ENCODE measurements at places on chromosomes 2 and 18. TPM values are rescaled to one million over a fixed set of nuclear protein-coding genes. Genes with fewer than 3 reads are reported as not detected.

- no peak for DNase-seq
Measured at GRCh38 chr18:3605954-3606443, 156.0 kb downstream of the TGIF1 start.

DNA sequence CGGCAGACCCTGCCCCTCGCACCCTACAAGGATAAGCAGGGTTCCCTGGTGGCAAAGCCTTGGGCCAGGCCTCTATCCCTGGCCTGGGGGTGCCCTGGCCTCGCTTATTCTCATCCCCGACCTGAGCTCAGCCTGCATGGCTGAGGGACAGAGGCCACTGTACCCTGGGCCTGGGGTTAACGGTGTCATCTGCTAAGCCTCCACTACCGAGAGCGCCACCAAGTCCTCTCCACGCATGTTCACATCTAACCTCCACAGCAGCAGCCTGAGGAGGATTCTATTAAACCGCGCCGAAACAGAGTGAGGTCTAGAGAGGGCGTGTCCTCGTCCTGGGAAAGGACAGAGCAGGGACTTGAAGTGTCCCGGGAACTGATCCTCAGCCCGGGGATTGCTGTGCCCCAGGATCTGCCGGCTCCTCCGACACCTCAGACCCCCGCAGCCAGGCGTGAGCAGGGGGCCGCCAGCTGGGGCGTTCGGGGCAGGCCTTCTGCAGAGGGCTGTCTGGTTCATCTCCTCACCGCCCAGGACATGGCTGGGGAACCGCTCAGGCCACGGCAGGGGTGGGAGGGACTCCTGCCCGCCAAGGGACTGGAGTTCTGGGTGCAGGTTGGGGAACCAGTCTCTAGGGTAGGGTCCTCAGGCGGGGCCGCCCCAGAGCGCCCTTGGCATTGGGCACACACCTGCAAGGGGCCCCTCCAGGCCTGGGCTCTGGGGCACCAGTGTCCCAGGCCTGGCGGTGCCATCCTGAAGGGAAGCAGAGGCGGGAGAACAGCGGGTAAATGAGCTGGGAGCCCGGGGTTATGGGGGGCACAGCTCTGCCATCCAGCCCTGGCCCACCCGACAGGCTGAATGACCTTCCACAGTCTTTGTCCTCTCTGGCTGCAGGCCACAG, 68.0 kb upstream of the SMAD7 start:
- DNase-seq = no peak

DNA sequence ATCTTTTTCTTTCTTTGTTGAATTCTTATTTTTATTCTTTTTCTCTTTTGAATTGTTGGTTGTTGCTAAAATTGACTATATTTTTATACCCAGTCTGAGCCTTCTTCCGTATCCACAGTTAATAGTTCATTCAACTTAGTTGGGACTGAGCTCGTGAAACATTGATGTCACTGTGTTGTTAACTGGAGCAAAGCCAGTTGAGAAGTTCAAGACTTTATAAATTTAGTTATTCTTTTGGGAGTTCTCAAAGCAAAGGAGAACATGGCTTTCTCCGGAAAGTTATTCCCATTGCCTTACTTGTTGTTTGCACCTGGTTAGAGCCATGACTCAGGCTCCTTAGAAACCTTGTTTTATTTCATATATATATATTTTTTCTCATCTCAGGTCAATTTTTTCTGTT, 8.8 kb downstream of the CTLA4 start:
- no peak for DNase-seq

DNA sequence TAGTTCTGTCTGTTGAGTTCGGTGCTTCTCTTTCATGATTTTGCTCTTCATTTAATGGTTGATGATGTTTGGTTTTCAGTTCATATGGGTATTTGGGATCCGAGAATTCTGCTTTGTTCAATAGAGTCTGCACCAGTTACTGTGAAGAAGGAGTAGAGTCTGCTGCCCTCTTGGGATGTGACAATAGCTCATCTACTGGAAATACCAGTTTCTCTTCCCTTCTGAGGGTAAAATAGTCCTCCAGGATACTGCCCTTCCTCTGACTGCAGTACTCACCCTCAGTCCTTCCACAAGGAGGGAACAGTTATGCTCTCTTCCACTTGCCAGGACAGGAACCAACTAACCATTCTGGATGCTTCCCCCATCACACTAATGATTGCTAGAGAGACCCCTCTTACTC, 12.5 kb upstream of the TNFAIP6 start:
- DNase-seq = no peak

BIN1 gene
- 116 TPM for polyA plus RNA-seq

- DNase-seq = no peak
Measured at GRCh38 chr2:162748566-162749215, 89.9 kb downstream of the KCNH7 start.

All from renal cortex interstitium (tissue), 15 donors.